ENCODE measurements at places on chromosomes 2 and 18. TPM values are rescaled to one million over a fixed set of nuclear protein-coding genes. Genes with fewer than 3 reads are reported as not detected.

The CD8B2 gene
- not detected for polyA plus RNA-seq

GRCh38 chr2:10538224-10538894 lies 90.2 kb upstream of the ODC1 start:
- peak; percentile 50 for DNase-seq

- no peak for DNase-seq
Observed at GRCh38 chr2:74093840-74094239, 53.9 kb downstream of the BOLA3 start.

- no peak for DNase-seq
Observed at GRCh38 chr18:28080876-28081300, 96.0 kb downstream of the CDH2 start.

GRCh38 chr2:200308546-200309295 lies 2.2 kb downstream of the SPATS2L start:
- DNase-seq: no peak

- peak; percentile 59 for DNase-seq
Observed at GRCh38 chr2:205680067-205680466, 2.2 kb upstream of the NRP2 start.

GRCh38 chr2:53500181-53500580 lies 267.4 kb upstream of the CHAC2 start:
- no peak for DNase-seq

- DNase-seq: no peak
Observed at GRCh38 chr2:102337012-102337411, 18.6 kb upstream of the IL18R1 start.

GRCh38 chr2:237876532-237876931 lies 17.1 kb downstream of the RAMP1 start:
- no peak for DNase-seq

DNA sequence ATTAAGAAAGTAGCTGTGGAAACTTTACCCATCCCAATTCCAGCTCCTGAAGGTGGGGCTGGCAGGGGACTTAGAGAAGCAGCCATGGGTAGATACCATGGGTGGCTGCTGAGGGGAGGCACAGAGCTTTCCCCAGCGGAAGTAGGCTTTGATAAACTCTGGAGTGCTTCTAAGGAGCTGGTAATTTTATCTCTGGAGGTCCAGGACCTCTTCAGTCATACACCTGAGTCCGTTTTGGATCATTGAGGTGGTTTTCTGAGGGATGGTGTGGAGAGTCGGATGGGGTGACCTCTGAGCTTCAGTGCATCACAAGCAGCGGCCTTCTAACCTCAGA lies 36.7 kb upstream of the BMP10 start:
- no peak for DNase-seq

GRCh38 chr2:479490-480176 lies 191.7 kb upstream of the ALKAL2 start:
- DNase-seq: no peak

DNA sequence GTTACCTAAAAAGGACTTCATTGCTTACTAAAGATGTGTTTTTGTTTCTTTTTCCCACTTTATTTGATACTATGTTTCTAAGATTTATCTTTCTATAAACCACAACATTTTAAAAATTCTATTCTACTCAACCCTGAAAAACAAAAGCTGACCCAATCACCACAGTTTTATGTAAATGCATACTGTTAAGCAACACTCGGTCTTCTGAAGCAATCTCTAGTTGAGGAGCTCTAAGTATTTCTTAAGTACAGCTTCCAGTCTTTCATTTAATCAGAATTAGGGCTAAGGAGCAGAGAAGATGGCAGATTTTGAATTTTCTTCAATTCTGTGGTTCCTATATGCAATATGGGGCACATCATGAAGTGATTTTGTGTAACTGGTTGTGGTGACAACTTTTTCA lies 72.2 kb upstream of the SLC4A10 start:
- no peak for DNase-seq

The CYP1B1 gene
- polyA plus RNA-seq: 5.3 TPM

The SERPINB11 gene
- polyA plus RNA-seq: not detected

The MC4R gene
- polyA plus RNA-seq: 0.05 TPM

The TEX44 gene
- polyA plus RNA-seq: not detected

The ARL4C gene
- polyA plus RNA-seq: 67.9 TPM

GRCh38 chr2:120611961-120612360 lies 123.7 kb upstream of the GLI2 start:
- no peak for DNase-seq

- DNase-seq: no peak
Observed at GRCh38 chr2:191980483-191980882, 133.6 kb upstream of the CAVIN2 start.

The TNFRSF11A gene
- polyA plus RNA-seq: 2.1 TPM

The RTP5 gene
- polyA plus RNA-seq: not detected

DNA sequence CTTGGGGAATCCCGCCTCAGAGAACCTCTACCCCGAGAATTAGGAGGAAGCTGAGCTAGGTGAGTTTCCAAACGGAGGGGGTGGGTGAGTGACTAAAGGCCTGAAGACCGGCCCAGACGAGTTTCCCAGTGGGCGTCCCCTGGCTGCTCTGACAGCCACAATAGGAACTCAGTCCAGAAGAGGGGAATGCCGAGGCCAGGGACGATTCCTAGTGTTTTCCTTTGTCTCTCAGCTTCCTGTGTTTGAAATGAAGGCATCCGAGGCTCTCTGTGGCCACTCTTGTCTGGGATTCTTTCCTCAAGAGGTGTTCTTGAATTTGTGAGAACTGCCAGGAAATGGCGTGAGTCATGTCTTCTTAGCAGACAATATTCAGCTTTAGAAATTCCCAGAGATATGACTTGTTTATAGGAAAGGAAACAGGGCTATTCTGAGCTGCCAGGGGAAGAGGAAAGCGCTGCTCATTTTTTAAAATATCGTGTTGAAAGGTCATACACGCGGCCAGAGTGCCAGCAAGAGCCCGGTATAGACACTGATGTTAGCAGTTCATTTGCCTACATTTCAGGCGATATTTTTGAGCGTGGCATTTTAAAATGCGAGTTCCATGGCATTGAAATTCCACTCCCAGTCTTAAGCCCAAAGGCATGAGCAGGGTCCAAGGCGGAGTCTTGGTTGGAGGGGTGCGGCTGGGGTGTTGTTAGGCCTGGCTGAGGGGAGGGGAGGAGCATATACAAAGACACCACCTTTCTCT lies 169.1 kb upstream of the KLF7 start:
- DNase-seq: peak; percentile 72

The UGT1A10 gene
- polyA plus RNA-seq: not detected

The PKP4 gene
- 27.0 TPM for polyA plus RNA-seq

DNA sequence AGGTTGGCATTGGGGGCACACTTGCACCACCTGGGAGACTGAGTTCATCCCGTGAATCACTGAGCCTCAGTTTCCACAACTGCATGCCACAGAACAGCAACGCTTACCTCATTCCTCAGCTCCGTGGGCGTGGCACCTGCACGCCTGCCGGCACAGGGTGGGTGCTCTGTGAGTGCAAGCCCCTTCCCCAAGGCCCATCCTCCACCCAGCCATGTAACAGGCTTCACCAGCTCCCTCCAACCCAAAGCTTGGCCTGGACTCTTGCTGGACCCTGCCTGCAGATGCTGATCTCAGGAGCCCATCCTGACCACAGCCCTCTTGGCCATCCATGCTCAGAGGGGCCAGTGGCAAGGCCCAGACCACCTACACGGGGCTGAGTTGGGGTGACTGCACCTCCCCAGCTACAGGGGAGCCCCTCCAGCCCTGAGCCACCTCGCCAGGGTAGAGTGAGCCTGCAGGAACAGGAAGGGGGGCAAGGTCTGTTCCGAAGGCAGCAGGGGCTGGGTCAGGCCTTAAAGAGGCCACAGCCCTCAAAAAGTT lies 1.8 kb downstream of the PRLH start:
- no peak for DNase-seq

The CRYGD gene
- not detected for polyA plus RNA-seq

The SAG gene
- polyA plus RNA-seq: not detected

The SCG2 gene
- polyA plus RNA-seq: 0.42 TPM

DNA sequence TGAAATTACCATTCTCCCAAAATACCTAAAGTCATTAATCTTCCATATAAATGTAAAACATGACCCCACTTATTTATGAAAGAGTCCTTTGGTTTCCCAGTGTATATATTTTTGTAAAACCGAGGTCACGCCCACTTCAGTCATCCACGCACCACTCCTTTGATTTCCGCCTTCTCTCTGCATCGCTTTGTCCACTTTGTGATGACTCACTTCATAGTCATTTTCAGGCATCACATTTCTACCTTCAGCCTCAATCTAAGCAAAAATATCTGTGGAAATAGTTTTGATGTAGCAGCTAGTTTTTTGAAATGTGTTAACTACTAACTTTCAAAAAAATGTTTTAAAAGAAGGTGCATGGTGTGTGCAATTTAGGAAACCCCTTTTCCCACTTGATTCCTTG lies 793.5 kb upstream of the SOX11 start:
- peak; percentile 31 for DNase-seq

DNA sequence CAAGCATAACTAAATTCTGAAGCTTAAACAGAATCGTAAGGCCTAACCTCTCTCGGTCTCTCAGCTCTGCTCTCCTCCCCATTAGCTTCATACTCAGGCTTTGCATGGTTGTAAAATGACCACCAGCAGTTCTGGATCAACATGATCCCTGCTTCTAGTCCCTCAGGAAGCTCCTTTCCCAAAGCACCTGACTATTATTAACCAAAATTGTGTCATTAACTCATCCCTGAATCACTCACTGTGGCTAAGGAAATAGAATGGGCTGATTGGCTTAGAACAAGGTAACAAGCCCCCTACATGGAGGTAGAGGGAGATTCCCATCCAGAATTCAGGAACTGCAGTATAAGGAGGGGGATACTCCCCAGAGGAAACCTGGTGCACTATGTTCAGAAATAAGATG lies 448.3 kb downstream of the ARHGAP15 start:
- no peak for DNase-seq

DNA sequence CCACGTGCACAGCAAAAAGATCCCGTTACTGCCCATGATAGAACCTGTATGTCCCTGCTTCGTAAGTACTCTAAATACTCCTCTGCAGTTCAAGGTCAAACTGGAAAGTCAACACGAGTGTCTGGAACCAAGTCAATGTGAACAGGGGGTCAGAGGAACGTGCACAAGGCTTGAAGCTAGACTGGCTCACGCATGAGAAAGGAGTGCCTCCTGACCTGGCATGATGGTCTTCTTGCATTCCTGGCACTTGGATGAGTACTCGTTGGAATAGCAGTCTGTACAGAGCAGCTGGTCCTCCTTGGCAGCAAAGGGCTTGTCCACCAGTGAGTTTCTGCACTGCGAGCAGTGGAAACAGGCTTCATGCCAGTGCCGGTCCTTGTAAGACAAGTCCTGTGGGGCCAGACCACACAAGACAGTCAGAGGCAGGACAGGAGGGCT lies 25.5 kb downstream of the FHL2 start:
- no peak for DNase-seq

The ERICH2 gene
- not detected for polyA plus RNA-seq

GRCh38 chr2:127679680-127680361 lies 4.5 kb upstream of the LIMS2 start:
- no peak for DNase-seq

DNA sequence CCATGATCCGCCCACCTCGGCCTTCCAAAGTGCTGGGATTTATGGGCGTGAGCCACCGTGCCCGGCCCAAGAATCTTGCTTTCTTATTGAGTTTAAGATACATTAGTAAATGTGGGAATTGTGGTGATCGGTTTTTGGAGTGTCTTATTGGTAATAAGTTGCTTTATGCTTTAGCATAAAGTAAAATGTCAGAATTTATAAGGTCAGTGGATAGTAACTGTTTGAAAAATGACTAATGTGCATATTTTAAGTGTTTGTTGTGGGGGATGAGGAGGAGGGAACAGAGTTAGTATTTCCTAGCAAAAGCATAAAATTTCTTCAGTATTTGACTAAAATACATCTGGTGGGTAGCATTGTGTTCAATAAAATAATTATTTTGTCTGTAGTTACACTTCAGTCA lies 77.4 kb downstream of the SLC39A10 start:
- DNase-seq: no peak

GRCh38 chr18:80246445-80247392 lies 595 bp downstream of the PARD6G start:
- DNase-seq: peak; percentile 10

GRCh38 chr2:28623582-28624405 lies 127.8 kb upstream of the PPP1CB start:
- no peak for DNase-seq

The ANTXR1 gene
- 192 TPM for polyA plus RNA-seq

GRCh38 chr2:10500601-10501361 lies 52.7 kb upstream of the ODC1 start:
- no peak for DNase-seq

The PSMA8 gene
- polyA plus RNA-seq: not detected

The FOXI3 gene
- polyA plus RNA-seq: not detected

DNA sequence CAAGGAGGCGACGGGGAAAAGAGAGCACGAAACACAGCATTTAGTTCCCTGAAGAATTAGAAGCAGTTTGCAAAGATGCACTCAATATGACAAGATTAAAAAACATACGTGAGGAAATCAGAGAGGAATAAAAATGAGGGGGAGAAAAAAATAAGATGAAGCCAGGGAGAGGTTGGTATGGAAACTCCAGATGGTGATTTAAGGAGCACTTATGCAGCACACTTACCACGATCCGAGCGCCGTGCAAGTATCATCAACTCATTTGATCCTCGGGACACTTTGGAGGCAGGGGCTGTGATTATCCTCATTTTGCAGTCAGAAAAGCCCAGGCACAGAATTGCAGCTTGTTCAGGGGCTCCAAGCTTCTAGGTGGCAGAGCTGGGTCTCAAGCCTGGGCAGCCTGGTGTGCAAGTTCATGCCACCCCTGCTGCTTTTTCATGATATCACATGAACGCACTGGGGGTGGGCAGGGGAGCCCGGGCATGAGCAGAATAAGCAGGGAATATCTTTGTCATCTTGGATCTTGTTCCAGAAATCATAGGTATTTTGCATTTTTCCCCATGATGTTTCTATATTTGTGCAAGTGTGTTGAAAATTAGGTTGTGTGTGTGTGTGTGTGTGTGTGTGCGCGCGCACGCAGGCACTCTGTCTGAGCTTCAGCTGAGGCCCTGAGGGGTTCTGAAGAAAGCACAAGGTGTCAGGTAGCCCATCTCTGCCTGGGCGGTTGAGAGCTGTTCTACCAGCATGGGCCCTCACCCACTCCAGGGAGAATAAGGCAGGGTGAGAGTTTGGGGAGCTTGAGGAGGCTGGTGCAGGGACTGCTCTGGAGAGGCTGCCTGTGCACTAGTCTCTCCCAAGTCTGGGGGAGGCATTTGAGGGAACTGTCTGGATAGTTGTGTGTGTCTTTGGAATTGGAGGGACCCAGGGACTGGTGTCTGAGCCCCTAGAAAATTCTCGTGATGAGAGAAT lies 25.0 kb upstream of the PDIA6 start:
- no peak for DNase-seq

The ACMSD gene
- polyA plus RNA-seq: not detected

DNA sequence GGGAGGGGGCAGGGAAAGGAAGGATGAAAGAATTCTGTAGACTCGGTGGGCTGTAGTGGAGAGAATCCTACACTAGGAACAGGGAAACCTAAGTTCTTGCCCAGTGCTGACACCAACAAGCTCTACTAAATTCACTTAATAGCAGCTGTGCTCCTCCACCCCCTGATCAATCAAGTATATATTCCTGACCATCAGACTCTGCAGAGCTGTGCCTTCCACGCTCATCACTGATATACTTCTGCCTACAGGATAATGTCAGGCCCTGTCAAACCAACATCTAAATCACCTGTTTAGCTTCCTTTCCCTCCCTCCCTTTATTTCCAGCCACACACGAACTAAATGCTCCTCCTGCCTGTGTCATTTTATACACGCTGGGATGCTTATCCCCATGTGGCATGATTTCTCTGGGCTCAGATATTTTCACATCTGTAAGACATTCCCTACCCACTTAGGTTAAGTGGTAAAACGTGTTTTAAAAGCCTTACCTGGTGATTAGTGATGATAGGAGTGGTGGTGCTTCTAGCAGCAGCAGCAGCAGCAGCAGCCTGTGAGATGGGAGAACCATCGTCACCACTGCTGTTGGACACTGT lies 301.9 kb downstream of the LRRTM1 start:
- no peak for DNase-seq

The FAM237A gene
- not detected for polyA plus RNA-seq

Data from A549 (cell line).